HT1080 (cell line): ENCODE measurements at places on chromosomes 11 and 22. TPM values are rescaled to one million over a fixed set of nuclear protein-coding genes. Genes with fewer than 3 reads are reported as not detected.

- DNase-seq: no peak
These were observed 837 bp upstream of the BID start for GRCh38 chr22:17774926-17775685.

- DNase-seq: no peak
These were observed 16.5 kb downstream of the ARRB1 start for GRCh38 chr11:75334976-75335375.

GRCh38 chr22:41976070-41976901 lies 7.0 kb downstream of the SEPTIN3 start:
- DNase-seq: no peak

Gene DDX25
- not detected in 2 replicates for total RNA-seq

- DNase-seq: peak; percentile 99
These were observed 437.3 kb upstream of the CADM1 start for GRCh38 chr11:115941481-115941993.

Gene USP47
- 30.8 and 33.5 TPM in 2 replicates for total RNA-seq

GRCh38 chr11:2122222-2122906 lies 16.8 kb downstream of the IGF2 start:
- DNase-seq: no peak

- no peak for DNase-seq
These were observed 17.6 kb downstream of the BLID start for GRCh38 chr11:122098261-122098980.

DNA sequence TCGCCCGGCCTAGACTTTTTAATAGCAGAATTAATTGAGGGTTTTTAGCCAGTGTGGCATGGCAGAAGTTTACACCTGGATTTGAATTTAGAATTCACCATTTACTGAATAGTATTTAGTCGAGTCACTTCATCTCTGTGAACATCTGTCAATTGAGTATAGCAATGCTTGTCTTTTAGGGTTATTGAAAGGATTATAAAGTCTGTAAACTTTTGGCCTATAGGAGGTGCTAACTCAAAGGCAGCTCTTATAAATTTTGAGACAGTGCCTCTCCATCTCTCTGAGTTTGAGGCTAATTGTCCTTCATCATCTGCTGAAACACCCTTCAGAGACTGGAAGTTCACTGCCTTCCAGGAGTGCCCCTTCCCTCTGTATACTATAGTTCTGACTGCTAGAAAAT lies 205.0 kb downstream of the NELL1 start:
- no peak for DNase-seq

Gene IL17RA
- 4.0 and 4.5 TPM in 2 replicates for total RNA-seq

GRCh38 chr22:41204992-41205900 lies at the start of gene L3MBTL2:
L3MBTL2 (plus strand) TSS chr22:41205312; CDS start chr22:41205363, 51 bp downstream.
- DNase-seq: peak; percentile 96

Gene POTEH
- 0.10 and 0.27 TPM in 2 replicates for total RNA-seq

DNA sequence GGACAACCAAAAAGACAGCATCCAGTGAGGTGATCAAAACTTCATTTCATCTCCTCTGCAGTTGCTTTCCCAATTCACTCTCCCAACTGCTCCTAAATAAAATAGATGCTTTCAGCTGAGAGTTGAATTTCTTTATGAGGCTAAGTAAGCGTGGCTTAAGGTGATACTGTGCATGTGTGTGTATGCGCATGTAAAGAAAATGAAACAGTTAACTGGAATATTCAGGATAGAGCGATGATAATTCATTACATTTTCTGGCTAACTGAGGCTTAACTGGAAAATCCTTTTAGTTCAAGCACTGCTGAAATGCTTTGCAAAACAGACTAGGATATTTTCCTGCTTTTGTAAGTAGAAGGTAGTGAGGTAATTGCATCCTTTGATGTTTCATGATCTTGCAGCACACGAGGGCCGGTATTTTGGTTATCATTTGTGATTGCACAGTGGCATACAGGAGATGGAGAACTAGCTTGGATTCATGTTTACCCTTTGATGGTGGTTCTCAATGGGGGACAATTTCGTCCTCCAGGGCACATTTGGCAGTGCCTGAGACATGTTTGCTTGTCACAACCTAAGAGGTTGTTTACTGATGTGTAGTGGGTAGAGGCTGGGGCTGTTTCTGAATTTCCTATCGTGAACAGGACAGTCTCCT lies 71.2 kb downstream of the ZBTB16 start:
- no peak for DNase-seq

Gene TSGA10IP
- total RNA-seq: 0.05 TPM in 1 of 2 replicates, not detected in the other

GRCh38 chr11:131759140-131759539 lies 388.7 kb downstream of the NTM start:
- no peak for DNase-seq

DNA sequence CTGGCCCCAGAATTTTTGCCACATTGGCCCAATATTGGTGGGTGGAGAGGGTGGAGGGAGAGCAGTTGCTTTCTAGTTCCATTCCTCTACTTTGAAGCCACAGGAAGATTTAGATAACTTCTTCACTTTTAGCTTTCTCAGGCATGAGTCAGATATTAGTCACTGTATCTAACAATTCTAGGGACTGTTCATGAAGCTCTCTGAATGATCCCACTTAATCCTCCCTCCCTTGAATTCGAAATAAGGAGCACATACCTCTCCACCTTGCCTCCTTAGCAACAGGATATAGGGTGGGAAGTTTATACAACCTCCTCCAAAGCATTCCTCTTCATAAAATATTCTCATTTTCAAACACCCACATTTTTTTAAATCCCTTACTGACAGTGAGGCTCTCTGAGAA lies 13.5 kb downstream of the FSHB start:
- peak; percentile 96 for DNase-seq

Gene DDTL
- total RNA-seq: 2.9 and 5.1 TPM in 2 replicates

GRCh38 chr11:64755681-64756361 lies 4.0 kb downstream of the PYGM start:
- DNase-seq: no peak

Gene PATE2
- not detected in 2 replicates for total RNA-seq

Gene SERPING1
- total RNA-seq: not detected in 2 replicates

GRCh38 chr22:41062146-41062545 lies 30.2 kb upstream of the EP300 start:
- no peak for DNase-seq

Gene KRTAP5-1
- total RNA-seq: not detected in 2 replicates

DNA sequence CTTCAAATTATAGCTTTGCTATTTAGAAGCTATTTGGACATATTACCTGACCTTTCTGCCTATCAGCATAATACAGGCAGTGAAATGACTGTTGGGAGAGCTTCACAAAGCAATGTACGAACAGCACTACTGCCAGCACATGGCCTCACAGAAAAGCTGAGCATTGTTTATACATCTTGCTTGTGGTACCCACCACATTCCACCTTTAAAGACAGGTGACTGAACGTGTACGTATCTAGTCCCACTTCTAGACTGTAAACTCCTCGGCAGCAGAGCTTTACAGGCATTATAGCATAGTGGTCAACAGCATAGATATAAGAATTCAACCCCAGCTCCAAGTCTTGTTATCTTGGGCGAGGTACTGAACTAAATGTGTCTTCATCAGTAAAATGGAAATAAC lies 1.6 kb downstream of the JOSD1 start:
- no peak for DNase-seq

GRCh38 chr22:20439928-20440575 lies 2.4 kb upstream of the SCARF2 start:
- DNase-seq: no peak

Gene MS4A3
- total RNA-seq: not detected in 2 replicates

DNA sequence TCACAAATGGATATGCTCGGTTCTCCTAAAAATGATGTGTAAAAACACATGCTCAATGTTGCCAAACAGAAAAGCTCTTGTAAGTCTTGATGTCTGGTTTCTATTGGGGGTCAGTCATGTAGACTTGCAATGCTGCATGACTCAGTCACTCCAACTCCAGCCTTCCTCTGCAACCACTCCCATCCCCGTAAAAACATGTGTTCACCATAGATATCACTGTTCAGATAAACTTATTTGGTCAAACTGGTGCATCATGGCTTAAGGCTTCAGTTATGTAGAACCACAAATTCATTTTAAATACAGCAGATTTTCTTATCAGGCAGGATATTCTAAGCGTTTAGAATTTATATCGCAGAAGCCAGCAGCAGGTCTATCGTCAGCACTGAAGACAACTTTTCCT lies 298.4 kb upstream of the LUZP2 start:
- DNase-seq: peak; percentile 1

DNA sequence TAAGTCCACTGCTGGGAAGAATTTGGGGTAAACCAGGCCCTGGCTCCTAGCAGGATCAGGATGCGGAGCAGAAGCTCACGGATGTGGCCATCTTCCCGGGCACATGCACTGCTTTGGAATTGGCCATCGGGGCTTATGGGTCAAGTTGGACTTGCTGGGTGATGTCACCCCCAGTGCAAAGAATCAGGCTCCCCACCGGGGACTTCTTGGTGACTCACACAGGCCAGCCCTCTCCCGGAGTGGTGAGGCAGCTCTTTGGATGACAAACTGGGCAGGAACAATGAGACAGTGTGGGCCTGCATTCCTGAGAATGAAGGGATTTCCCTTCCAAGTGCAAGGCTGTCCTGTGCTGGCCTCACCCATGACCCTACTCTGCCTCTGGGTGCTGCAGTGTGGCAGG lies 128.8 kb upstream of the ANO1 start:
- peak; percentile 97 for DNase-seq

Gene MPPED1
- total RNA-seq: not detected in 2 replicates

- DNase-seq: no peak
These were observed 32.4 kb downstream of the MCM5 start for GRCh38 chr22:35432228-35432905.

GRCh38 chr22:19717691-19718455 lies 3.6 kb downstream of the SEPTIN5 start:
- DNase-seq: peak; percentile 61

DNA sequence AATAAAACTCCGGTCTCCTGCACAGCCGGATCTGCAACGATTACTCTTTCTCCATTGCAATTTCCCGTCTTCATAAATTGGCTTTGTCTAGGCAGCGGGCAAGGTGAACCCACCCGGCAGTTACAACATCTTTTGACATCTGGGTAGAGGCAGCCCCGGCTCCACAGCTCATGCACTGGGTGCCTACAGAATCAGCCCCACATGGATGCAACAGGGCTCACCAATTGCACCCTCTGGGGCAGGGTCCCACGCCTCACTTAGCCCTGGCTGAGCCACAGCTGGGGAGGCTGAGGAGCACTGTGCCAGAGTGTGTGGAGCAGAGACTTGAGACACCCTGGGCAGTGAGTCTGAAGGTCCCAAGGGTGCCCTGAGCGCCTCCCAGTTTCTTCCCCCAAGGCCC lies 710.2 kb downstream of the TBC1D22A start:
- no peak for DNase-seq

Gene CCT8L2
- not detected in 2 replicates for total RNA-seq

- no peak for DNase-seq
These were observed 149.1 kb upstream of the SOX6 start for GRCh38 chr11:16505481-16505880.

- peak; percentile 91 for DNase-seq
These were observed 34.5 kb upstream of the ETS1 start for GRCh38 chr11:128621601-128622501.

- no peak for DNase-seq
These were observed 18.4 kb upstream of the RAPSN start for GRCh38 chr11:47467357-47467756.

DNA sequence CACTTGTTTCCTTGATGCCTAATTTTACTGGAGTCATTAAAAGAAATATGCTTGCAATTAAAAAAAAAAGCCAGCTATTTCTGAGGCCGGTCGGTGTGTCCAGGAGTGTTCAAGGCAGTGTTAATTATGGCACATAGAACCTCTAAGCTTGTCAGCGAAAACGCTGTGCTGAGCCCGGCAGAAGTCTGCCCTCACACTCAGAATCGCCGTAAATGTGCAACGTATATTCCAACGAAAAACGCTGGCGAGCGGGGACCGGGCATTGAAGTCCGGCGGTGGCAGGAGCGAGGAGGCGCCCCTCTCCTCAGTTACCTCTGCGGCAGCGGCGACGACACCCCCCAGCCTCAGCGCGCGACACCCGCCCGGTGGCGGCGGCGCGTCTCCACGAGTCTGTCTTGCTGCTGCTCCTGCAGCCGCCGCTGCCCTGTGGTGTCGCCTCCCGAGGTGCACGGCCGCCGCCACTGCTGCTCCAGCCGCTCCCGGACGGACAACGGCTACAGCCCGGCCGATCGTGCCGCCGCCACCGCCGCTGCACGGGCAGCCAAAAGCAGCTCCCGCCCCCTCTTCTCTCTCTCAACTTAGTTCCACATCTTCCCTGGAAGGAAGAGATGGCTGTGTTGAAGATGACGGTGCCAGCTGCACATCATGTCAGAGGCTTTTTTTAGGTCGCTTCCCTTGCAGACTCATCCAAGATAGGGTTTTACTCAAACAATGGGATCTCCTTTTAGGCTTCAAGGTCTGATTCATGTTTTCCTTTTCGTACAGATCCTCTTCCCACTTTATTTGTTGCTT lies 56.0 kb downstream of the JAM3 start:
- peak; percentile 46 for DNase-seq

- no peak for DNase-seq
These were observed 781 bp downstream of the SIDT2 start for GRCh38 chr11:117179048-117179999.
